ENCODE measurements at places on chromosomes 5 and 9.

GRCh38 chr5:158922816-158923215, 176.9 kb downstream of the EBF1 start:
- no peak for DNase-seq

- no peak for DNase-seq
These were observed 56.4 kb downstream of the MRPL36 start for GRCh38 chr5:1743061-1743768.

- DNase-seq = no peak
These were observed 569.5 kb downstream of the PSAT1 start for GRCh38 chr9:78866207-78867132.

DNA sequence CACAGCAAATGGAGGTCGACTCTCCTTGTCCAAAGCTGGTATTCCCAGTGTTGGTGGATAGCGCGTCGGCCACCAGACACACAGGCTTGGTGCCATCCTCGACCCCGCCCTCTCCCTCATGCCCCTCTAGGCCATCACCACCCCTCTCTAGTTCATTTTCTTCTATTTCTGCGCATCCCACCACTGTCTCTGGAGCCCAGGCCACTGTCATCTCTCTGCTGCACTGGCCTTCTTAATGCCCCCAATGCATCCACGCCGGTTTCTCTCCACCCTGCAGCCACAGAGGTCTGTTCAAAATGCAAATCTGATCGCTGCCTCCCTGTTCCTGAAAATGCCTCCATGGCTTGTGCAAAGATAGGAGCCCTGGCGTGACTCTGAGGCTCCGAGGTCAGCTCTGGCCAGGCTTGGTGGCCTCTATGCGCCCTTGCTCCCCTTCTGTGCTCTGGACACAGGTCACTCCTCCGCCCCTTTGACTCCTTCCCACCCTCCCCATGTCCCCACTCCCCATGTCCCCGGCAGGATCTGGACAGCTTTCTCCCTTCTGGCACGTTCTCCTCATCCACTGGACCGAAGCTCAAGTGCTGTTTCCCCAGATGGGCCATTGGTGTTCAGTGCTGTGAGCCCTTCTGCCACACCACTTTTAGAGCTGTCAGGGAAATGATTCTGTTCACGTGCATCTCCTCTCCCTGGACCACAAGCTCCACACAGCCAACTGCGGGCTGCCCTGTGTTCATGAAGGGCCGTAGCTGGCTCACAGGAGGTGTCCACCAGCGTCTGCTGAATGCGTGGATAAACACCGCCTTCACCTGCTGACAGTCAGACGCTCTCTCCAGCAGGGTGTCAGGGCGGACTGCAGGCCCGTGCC, 59.5 kb upstream of the RNF130 start:
- DNase-seq = no peak

DNA sequence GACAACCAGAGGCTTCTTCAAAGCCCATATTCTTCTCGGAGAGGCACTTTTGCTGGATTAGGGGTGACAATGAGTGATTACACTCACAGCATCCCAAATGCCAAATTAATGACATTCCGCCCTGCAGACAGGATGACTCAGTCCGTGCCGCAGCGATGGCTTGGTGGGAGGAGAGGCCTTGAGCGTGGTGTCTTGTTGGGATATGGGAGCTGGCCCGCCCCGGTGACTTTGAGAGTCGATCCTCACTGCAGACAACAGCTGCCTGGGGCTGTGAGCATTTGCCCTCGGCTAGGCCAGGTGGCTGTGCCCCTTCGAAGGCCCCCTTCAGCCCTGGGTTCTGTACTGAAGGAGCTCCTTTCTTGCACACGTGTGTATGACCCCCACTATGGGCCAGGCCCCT, 29.8 kb downstream of the OLFM1 start:
- no peak for DNase-seq

- no peak for DNase-seq
These were observed 194.5 kb downstream of the NR3C1 start for GRCh38 chr5:143208781-143209510.

DNA sequence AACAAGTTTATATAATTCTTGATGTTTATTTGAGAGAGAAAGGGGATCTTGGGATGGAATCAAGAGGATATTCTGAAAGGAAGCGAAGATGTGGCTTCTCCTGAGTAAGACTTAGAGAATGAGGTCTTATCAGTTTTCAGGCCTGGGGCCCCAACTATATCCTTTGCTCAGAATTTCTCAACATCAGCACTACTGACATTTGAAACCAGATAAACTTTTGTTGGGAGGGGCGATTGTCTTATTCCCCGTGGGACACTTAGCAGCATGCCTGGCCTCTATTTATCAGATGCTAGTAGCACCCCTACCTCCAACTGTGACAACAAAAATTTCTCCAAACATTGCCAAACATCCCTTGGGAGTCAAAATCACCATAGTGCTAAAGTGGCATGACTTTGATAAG, 567.7 kb downstream of the MAT2B start:
- no peak for DNase-seq

GRCh38 chr5:101977729-101978345, 318.2 kb downstream of the SLCO4C1 start:
- no peak for DNase-seq

- no peak for DNase-seq
These were observed 13.1 kb upstream of the ARL15 start for GRCh38 chr5:54323495-54323894.

DNA sequence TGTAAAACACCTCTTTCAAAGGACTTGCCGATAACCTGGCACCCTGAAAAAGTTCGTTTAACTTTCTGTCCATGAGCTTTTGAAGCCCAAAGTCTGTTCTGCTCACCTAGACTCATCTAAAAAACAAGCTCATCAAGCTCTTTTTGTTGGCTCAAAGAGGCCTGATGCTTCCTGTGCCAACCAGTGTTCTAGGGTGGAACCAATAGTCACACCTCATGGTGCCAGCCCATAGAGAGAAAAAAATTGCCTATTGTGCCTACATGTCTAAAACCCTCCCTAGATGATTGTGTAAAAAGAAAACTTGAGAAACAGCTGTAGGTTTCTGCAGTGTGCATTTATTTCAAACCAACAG, 4.7 kb downstream of the SH3RF2 start:
- no peak for DNase-seq

DNA sequence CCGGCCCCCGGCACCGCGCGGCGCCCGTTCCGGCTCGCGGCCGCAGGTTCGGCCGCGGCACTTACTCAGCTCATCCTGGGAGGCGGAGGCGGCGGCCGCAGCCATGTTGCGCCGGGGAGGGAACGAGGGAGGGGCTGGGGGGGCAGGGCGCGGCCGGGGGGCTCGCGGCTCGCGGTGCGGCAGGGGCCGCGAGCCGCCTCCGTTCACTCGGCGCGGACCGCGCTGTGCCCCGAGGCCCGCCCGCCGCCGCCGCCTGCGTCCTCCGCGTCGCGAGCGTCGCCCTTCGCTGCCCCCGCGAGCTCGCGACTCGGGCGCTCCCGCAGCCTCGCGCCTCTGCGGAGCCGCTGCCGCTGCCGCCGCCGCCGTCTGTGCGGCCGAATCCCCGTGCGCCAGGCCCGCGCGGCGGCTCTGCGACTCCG, 735 bp downstream of the ECPAS start:
- no peak for DNase-seq

DNA sequence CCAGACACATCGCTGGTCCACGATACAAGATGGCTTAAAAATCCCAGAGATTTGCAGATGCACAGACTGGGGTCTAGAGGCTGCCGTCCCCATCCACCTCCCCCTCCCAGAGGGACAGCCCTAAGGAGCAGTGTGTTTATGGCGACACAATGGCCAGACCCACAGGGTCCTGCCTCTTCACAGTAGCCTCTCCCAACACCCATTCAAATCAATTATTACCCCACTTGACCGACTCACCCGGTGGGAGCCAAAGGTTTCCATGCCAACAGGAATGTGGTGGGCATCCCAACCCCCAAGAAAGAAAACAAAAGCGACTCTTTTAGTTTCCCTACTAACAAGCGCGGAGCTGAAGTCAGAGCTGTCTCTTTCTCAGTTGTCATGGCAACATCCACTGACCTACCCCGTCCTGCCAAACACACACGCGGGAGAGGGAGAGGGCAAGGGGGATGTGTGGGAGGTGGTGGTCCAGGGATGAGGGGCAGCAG, 209.0 kb downstream of the TTLL11 start:
- DNase-seq = no peak

DNA sequence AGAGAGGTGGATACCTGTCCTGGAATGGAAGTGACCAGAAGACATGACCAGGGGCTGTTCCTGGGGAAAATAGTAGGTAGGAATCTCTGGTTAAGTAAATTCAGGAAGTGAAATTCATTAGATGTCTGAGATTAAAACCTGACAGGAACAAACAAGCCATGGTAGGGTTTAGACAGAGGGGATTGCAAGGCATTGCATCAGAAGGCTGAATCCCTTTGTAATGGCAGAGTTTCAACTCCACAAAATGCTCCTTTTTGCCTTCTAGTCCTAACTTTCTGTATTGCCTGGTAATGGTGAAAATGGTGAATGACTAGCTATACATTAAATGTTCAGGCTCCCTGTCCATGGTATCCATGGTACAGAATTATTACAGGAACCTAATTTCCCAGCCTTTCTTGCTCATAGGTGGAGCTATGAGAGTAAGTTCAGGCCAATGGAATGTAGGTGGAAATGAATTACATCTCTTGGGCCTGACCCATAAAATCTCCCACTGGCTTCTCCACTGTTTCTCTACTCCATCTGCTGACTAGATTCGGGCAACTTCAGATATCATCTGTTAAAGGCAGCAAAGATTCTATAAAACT, 113.4 kb upstream of the CNTLN start:
- DNase-seq = no peak

DNA sequence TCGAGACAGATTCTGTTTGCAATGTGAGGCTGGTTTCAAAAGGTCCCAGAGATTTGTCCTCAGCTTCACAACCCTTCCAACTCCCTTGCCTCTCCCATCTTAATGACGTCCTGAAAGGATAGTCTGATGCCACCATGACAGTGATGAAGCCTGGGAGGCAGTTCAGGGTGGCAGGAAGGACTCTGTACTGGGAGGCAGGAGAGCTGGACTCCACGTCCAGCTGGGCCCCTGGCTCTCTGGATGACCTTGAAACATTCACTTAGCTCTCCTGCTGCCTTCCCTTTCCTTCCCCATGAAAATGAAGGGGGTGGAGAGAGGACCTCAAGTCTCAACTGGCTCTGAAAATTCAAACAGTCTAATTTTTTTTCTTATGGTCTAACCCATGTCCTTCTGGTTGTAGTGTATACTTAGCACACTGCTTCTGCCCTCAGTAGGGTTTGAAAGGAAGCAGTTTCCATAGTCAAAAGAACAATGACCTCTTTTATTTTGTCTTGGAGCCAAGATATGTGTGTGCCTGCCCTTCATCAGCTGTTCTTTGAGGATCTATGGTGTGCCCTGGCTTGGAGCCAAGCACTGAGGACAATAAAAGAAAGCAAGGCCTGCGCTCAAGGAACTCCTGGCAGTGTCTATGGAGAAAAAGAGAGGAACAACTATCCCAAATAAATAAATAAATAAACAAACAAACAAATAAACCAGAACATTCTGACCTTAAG, 188.3 kb downstream of the GRIA1 start:
- no peak for DNase-seq

DNA sequence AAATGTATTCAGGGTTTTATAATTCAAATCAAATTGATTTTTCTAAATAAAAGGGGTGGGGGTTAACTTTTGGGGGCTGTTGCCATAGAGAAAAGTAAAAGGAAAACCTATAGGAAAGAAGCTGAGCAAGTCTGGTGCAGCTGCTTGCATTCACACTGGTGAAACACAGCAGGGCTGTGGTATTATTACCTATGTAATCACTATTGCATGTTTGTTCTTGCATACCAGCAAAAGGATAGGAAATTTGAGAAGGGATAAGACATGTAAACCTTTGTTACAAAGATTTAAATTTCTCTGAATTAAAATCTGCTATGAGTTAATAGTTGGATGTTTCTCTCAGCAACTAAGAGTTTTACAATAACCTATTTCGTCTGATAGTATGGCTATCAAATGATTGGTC, 346.7 kb downstream of the EFNA5 start:
- DNase-seq = no peak

GRCh38 chr9:73152953-73153352, 1.3 kb downstream of the ANXA1 start:
- no peak for DNase-seq

GRCh38 chr9:27765266-27766072, 192.2 kb upstream of the C9orf72 start:
- no peak for DNase-seq

DNA sequence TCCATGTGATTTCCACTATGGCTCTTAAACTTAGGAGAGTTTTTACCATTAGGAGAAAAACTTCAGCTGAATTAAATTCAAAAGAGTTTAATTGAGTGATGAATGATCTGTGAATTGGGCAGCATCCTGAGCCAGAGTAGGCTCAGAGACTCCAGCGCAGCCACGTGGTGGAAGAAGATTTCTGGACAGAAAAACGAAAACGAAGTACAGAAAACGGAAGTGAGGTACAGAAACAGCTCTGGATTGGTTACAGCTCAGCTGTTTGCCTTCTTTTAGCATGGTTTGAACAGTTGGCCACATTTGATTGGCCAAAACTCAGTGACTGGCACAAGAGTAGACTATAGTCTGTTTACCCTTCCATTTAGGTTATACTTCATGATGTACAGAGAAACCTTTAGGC, 69.2 kb upstream of the PLPP1 start:
- DNase-seq = no peak

- DNase-seq = no peak
These were observed 529 bp downstream of the UBAC1 start for GRCh38 chr9:135960411-135961276.

DNA sequence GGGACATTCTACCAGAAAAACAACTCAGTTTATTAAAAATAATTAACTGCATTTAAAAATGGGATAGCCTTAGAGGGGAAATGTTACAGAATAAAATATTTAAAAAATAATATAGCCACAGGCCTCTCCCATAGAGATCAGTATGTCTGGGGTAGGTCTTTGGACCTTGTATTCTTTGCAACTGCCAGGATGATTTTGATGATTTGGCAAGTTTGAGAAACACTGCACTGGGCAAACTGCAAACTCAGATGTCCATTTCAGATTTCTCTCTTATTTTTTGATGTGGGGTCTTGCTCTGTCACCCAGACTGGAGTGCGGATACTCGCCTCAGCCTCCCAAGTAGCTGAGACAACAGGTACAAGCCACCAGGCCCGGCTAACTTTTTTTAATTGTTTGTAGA, 24.9 kb upstream of the CCNO start:
- no peak for DNase-seq

GRCh38 chr5:92580814-92581213, 1000.2 kb downstream of the NR2F1-AS1 start:
- no peak for DNase-seq

- DNase-seq = no peak
These were observed 147.3 kb downstream of the CACNA1B start for GRCh38 chr9:138024831-138025291.

DNA sequence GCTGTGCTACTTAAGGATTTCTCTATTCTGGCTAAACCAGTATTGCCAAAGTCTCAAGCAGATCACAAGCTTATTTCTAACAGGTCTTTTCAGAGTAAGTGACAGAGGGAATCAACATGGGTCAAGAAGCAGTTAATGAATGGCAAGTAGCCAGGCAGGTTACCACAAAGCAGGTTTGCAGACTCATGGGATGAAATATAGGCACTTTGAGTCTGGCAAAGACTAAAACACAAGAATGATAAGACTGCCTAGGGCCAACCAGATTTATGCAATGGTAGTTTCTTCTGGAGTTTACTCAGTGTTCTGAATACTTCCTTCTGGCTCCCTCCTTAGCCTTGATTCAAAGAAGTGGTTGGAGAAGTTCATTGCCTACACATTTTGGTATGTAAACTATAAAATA, 3.6 kb downstream of the HMGCS1 start:
- DNase-seq = no peak
